Peyer's patch (tissue), 4 donors: ENCODE measurements at places on chromosomes 12 and 14. TPM values are rescaled to one million over a fixed set of nuclear protein-coding genes. Genes with fewer than 3 reads are reported as not detected.

DNA sequence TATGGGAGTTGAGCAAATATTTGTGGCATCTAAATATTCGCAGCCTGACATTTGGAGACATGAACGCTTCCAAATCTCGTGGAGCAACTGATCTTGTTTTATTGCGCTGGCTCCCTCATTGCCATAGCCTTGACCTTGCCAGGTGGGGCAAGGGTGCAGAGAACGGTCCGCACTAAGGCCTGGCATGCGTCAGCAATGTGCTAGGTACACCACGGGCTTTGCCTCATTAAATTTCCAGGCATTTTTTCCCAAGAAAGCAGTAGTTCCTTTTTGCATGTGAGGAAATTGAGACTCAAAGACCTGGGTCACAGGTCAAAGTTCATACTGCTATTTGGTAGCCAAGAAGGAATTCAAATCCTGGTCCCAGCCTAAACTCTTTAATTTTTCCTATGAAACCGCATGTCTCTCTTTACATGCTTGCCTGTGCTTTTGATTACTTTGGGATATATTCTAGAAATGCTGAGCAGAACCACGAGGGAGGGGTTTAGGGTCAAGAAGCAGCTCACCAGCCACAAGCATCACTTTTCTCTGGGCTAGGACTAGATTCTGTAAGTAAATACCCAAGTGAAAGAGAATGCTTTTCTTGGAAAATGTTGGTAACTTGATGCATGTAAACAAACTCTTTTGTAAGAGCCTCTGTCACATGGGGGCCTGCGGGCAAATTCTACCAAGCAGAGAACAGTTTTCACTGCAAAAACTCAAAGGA lies 891.6 kb downstream of the VRK1 start:
- DNase-seq, result no peak

GRCh38 chr12:42039176-42039575 lies 105.5 kb downstream of the GXYLT1 start:
- no peak for DNase-seq

Gene ZC2HC1C
- 11.7 TPM for total RNA-seq

DNA sequence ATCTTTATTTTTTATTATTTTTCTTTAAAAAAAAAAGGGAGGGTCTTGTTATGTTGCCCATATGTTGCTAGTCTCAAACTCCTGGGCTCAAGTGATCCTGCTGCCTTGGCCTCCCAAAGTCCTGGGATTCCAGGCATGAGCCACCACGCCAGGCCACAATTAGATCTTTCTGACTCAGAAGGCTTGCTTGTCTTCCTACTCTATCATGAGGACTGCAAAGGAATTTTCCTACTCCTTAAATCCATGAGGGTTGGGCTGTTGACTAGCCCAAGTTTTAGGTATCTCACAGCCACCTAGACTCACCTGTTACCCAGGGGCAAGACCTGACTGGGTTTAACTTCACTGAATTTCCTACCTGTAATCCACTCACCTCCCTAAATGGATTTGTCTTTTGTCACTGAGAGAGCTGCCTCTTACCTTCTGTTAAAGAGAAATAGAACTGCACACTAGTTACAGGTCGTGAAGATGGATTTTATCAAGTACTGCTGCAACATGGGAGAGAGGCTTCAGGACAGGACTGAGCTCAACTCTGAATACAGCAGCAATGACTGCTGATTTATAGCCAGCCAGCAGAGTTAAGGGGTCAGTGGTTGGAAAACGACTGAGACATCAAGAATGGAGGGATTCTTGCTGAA lies 72.3 kb downstream of the B4GALNT3 start:
- DNase-seq, result no peak

GRCh38 chr14:73746520-73747378 lies 32.6 kb upstream of the PNMA1 start:
- DNase-seq, result no peak

Gene DHH
- total RNA-seq, result 2.5 TPM

- DNase-seq, result no peak
These were observed 356.0 kb downstream of the BCL11B start for GRCh38 chr14:98916036-98916435.

DNA sequence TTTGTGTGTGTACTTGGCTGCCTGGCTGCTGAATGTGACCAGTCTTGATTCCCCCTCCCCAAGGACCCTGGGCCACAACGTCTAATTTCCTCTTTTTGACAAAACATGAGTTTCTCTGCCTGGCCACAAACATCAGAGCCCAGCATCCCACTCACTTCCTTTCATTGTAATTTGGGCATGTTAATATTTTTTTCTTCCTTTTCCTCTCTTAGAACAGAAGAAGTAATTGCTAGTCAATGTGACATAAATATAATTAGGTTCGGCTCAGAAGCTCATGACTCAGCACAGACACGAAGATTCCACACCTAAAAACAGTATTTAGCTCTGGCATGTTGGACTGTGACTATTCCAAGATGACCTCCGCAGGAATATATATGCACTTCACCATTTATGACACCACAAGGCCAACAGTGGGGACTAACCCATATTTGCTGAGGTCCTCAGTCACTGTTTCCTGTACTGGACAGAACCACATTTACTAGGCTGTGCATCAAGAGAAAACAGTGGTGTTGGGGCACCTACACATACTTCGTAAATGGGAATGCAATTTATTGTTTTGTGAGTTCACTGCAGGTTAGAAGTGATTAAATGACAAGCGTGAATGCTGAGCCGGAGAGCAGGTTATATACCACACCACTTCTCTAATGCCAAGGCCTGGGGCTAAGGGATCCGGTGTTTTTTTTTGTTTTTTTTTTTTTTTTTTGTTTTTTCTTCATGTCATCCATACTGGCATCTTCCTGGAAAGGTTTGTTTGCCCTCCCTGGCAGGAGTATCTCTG lies 4.2 kb downstream of the GSG1 start:
- no peak for DNase-seq

DNA sequence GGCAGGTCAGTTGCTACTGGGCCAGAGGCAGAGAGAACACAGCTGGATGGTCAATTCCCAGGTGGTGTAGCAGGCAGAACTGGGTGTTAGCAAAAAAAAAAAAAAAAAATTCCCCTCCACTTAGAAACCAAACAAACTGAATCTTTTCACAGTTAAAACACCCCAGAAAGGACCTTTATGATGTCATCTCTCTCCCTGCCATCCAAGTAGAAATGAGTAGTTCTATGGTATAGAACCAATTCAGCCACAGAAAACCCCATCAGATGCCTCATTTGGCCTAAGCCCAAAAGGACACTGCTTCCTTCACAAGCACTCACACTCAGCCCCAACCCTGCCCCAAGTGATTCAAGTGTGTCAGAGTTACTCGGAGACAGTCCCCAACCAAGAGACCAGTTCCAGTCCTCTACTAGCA lies 230.8 kb downstream of the DPF3 start:
- DNase-seq, result no peak

Gene FOXN4
- not detected for total RNA-seq

DNA sequence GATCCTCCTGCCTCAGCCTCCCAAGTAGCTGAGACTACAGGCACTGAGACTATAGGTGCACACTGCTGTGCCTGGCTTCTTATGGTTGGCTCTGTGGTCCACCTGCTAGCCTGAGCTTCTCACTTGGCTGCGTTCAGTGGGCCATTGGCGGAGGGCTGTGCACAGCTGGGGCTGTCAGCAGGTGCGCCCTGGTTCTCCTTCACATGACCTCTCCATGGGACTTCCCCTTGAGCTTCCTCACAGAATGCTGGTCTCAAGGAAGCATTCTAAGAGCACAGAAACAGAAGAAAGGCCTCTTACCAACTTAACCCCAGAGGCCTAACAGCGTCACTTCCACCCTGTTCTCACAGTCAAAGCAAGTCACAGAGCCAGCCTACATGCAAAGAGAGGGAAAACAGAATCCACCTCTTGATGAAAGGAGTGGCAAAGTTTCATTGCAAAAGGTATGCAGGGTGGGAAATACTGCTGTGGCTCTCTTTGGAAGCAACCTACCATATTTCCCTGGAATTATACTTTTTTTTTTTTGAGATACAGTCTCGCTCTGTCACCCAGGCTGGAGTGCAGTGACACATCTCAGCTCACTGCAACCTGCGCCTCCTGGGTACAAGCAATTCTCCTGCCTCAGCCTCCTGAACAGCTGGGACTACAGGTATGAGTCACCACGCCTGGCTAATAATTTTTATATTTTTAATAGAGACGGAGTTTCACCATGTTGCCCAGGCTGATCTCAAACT lies 9.3 kb downstream of the RILPL2 start:
- peak; percentile 89 for DNase-seq

Gene RERG
- 2.3 TPM for total RNA-seq

GRCh38 chr14:103315351-103315911 lies 18.6 kb upstream of the EIF5 start:
- DNase-seq, result peak; percentile 51

DNA sequence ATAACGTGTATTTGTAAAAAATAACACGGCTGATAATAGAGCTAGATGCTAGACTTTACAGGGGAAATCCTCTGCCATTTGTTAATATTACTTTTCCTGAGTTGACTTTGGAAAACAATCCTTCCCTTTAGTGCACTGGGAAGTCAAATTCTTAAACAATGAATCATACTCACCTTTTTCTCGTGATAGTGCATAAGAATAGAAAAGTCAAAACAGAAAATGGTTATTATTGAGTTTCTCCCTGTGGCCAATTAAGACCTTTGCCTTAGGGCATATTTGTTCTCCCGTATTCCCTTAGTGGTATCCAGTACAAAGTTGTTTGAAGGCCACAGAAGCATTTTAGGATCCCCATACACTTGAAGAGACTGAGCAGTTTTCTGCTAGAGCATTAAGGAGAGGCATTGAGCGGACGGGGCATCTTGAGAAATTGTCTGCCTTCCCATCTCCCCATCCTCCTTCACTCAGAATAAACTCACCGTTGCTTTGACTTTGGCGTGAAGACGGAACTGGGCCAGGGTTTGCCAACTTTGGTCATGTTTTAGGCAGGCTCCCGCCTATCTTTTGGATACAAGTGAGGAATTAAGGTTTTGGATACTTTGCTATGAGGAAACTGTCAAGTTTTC lies 171.3 kb downstream of the TMTC2 start:
- DNase-seq, result no peak

Gene VWF
- total RNA-seq, result 61.9 TPM

GRCh38 chr14:45251912-45252311 lies 1.1 kb downstream of the MIS18BP1 start:
- no peak for DNase-seq

DNA sequence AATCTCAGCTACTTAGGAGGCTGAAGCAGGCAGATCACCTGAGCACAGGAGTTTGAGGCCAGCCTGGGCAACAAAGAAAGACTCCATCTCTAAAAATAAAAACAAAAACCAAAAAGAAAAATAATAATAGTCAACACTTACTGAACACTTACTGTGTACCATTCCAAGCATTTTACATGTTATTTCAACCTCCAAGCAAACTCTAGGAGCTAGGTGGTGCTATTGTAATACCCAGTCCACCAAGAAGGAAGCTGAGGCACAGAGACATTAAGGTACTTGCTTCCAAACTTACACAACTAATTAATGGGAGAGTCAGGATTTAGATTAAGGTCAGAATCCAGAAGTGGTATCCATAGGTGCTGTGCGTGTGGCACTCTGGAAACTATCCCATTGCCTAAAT lies 13.7 kb upstream of the OR6J1 start:
- DNase-seq, result no peak

- no peak for DNase-seq
These were observed 36.9 kb upstream of the TTC7B start for GRCh38 chr14:90853116-90853515.

- peak; percentile 72 for DNase-seq
These were observed 20.5 kb upstream of the ITPR2 start for GRCh38 chr12:26853303-26854030.

Gene TSPAN19
- total RNA-seq, result not detected

GRCh38 chr12:9928607-9929006 lies 3.6 kb downstream of the CLEC2A start:
- no peak for DNase-seq

Gene FAM186B
- total RNA-seq, result 1.0 TPM

DNA sequence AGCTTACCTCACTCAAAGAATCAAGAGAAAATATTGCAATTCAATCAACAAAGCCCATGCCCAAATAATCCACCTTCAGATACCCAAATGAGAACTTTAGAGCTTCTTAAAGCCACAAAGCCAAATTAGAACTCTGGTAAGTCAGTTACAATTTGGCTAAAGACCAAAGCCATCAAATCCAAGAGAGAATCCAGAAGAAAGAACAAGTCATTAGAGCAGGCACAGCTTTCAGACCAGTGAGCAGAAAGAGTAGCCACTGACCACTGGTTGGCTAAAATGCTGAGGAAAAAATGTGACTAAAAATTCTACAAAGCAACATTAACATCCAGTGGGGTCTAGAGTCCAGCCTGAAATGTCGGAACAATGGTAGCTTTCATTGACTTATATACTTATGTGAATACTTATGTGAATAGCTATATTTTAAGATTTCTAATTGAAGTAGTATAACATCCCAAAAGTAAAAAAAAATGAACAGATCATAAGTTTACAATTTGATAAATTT lies 735.2 kb upstream of the TBX3 start:
- DNase-seq, result no peak
